ENCODE measurements at places on chromosomes 2 and 18.

DNA sequence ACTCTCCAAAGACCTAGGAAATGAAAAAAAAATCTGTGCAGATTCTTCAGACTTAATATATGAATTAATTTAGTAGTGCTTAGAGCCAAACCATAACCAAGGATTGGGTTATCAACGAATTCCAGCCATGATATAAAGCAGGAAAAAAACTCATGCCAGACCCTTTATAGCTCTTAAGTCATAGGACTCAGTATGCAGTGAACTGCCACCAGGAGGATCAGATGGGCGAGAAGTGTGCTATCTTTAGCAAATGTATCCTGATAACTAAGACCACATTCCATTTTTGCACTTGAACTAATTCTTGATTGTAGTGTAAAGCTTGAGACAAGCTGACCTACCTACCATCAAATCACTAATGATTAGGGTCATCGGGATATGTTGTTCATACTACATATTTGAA is 178.1 kb downstream of the IKZF2 start:
- DNase-seq: no peak

DNA sequence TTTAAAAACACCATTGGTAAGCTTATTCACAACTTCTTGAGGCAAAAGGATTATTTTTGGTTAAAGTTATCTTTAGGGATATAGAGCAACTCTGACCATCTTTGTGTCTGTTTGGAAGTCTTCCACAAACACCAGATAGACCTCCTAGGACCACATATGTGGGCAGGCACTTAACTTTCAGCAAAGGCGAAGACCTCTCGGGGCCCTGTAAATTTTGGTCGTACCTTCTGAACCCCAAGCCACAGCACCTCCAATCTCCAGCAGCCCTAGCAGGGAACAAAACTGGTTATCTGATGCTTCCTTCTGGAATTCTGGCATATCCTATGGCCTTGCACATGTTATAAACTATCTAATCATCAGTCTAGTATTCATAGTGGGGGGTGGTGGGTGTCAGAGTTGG is 114.8 kb downstream of the MBD5 start:
- no peak for DNase-seq

GRCh38 chr2:159614534-159615366 is 1.6 kb downstream of the BAZ2B start:
- no peak for DNase-seq

GRCh38 chr2:157259386-157259785 is 1.9 kb downstream of the GALNT5 start:
- DNase-seq: no peak

DNA sequence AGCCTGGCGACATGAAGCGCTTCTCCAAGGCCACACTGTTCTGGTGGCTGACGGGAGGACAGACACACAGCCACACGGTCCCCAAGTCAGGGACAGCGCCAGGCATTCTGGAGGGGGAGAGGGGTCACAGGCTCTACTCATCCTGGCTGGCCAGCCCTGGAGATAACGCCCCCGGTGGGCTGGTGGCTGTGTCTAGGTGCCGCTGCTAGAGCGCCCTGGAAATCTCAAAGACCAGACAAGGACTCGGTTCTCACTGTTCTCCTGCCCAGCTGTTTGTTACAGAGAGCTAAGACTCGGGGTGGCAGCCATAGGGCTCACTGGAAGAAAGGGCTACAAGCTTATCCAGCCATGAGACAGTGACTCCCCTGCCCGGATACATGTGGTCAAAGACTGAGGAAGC is 72.0 kb downstream of the KCNF1 start:
- no peak for DNase-seq

- no peak for DNase-seq
Observed at GRCh38 chr2:194826241-194826640, 830.8 kb upstream of the SLC39A10 start.

- DNase-seq: no peak
Observed at GRCh38 chr2:74894272-74894981, 60.5 kb downstream of the HK2 start.
